Neuronal stem cell (in vitro differentiated cells): ENCODE measurements at places on chromosomes 3 and 15.

DNA sequence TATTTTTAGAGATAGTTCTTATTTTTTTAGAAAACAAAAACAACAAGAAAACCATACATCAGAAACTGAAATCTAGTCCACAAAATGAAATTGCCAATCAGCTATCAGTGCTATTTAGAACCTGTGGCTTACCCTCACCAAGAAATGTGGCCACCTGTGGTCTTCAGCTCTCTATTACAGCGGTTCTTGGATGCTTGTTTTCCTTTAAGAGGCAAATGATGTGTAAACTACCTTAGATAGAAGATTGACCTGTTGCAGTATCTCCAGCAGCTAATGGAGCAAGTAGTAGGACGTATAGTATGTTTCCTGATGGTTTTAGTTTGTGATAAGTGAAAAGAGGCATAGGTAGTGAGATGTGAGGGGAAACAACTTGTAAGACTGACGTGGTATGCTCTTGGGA lies 21.2 kb downstream of the TFG start:
- peaks cover 99% of the 10 kb centered on the region for H3K36me3 ChIP-seq
- DNase-seq, result no peak
- no peaks in the 10 kb centered on the region for H3K27me3 ChIP-seq
- H3K27ac ChIP-seq, result no peak overlapping the region
- no peaks in the 10 kb centered on the region for H3K4me1 ChIP-seq
- H3K4me3 ChIP-seq, result no peak overlapping the region

DNA sequence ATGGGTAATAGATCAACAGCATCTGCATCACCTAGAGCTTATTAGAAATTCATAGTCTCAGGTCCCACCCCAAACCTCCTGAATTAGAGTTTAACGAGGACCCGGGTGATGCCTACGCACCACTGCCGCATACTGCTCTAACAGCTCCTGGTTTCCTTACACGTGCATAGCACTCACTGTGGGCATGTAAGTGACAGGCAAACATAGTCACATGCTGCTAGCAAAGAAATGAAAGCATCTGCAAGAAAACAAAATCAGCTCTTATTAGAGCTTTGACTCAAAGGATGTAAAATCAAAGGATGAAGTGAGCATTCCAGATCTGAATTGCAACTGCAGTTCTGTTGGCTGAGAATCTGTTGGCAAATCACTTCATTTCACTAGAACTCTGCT lies 19.1 kb upstream of the RIOX2 start:
- no peak overlapping the region for H3K4me3 ChIP-seq
- no peak overlapping the region for H3K27ac ChIP-seq
- H3K27me3 ChIP-seq, result no peaks in the 10 kb centered on the region
- no peaks in the 10 kb centered on the region for H3K36me3 ChIP-seq
- DNase-seq, result no peak
- H3K4me1 ChIP-seq, result no peaks in the 10 kb centered on the region

DNA sequence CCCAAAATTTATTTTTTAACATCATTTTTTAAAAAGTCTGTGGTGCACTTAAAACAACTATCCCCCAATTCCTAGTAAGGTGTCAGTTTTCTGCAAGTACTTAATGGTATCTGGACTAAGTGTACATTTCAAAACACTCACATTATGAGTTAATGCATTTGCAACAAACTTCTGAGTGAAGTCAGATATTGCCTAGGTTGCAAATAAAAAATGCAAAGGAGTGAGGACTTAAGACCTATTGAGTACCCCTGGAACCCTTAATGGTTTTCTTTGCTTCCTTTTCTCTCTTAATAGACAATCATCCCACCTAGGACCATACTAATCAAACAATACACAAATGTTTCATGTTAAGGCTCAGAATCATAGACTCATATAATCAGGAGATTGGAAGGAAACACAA lies 1.8 kb upstream of the P2RY1 start:
- peaks cover 4% of the 10 kb centered on the region for H3K27me3 ChIP-seq
- H3K4me3 ChIP-seq, result no peak overlapping the region
- DNase-seq, result no peak
- peaks cover 4% of the 10 kb centered on the region for H3K4me1 ChIP-seq
- no peak overlapping the region for H3K27ac ChIP-seq

DNA sequence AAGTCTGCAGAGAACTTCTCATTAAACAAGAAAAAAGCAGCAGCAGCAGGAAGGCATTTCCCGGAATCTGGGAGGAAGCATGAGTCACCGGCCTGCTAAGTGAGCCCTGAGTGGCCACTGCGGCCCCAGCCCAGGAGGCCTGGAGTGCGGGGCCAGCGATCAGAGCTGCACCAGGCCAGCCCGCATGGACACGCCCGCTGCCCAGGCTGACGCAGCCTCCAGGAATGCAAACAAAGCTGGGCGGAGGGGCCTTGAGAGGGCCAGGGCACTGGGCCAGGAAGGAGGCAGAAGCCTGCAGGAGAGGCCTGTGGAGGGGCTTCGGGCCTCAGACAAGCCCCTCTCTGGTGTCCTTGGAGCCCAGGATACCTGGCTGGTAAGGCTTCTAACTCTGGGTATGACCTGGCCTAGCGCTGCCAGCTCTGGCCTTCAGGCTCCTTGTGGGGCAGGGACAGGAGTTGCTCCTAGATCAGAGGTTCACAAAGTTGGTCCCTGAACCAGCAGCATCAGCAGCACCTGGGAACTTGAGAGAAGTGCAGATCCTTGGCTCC lies 101.2 kb downstream of the SMAD6 start:
- H3K4me1 ChIP-seq, result peaks cover 27% of the 10 kb centered on the region
- H3K27me3 ChIP-seq, result no peaks in the 10 kb centered on the region
- no peaks in the 10 kb centered on the region for H3K36me3 ChIP-seq
- H3K27ac ChIP-seq, result peak overlapping the region; percentile 82
- peak; percentile 71 for DNase-seq
- H3K4me3 ChIP-seq, result no peak overlapping the region

DNA sequence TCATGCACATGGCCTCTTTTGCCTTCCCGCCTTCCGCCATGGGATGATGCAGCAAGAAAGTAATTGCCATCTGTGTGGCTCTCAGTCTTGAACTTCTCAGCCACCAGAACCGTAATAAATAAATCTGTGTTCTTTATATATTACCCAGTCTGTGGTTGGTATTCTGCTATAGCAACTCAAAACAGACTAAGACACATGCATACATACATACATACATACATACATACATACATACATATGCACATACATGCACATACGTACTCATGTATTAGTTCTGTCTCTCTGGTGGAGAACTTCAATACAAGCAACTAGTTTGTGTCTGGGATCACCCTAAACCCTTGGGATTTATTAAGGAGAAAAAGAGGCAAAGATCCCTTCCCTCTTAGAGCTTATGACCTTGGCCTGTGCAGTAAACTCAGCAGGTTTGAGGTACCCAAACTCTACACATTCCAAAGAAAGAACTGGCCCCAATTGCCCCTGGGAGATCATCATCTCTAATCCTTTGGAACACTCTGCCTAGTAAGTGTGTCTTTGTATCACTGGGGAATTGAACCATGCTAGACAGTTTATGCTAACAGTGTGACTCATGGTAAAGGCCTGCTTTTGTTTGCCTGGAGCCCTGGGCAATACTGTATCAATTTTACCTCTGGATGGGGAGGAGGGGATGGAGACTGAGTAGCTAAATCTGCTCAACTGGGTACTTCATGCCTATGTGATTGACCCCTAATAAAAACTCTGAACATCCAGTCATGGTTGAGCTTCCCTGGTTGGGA lies 115.6 kb upstream of the LMCD1 start:
- no peaks in the 10 kb centered on the region for H3K36me3 ChIP-seq
- no peaks in the 10 kb centered on the region for H3K4me1 ChIP-seq
- no peak overlapping the region for H3K4me3 ChIP-seq
- no peak for DNase-seq
- no peak overlapping the region for H3K27ac ChIP-seq
- H3K27me3 ChIP-seq, result no peaks in the 10 kb centered on the region

DNA sequence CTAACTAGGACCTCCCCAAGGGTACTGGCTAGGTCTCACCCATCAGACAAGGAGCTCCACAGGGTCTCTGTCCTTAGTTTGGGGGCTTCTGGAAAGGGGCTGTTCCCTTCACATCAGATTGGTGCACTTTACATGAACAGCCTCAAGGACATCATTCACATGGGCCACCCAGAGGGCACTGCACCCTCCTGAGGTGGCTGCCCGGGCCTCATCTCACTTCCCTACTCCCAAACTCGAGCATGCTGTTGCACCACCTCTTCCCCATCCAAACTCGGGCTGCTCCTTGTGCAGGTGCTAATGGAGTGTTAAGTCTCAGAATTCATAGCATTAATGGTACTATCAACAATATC lies 48.1 kb downstream of the RAB11A start:
- no peak overlapping the region for H3K4me3 ChIP-seq
- no peak overlapping the region for H3K27ac ChIP-seq
- no peaks in the 10 kb centered on the region for H3K27me3 ChIP-seq

DNA sequence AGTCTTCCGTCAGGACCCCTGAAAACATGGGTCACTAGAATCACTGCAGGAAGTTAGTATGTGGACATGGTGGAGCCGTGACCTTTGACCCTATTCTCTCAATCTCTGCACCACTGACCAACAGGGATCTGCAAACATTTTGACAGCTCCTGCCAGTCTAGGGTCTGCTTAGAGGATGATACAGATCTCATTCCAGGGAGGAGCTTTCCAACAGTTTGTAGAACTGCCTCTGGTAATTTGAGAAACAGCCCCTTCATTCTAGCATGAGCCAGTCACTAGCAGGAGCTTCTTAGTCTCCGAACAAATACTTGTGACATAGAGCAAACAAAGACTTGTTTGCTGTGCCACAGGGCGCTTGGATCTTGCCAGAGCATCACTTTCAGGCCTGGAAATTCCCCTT lies 270.3 kb upstream of the CFAP20DC start:
- H3K4me1 ChIP-seq, result peaks cover 15% of the 10 kb centered on the region
- no peaks in the 10 kb centered on the region for H3K27me3 ChIP-seq
- DNase-seq, result peak; percentile 37
- no peak overlapping the region for H3K4me3 ChIP-seq

- H3K4me3 ChIP-seq, result no peak overlapping the region
- H3K36me3 ChIP-seq, result no peaks in the 10 kb centered on the region
- no peaks in the 10 kb centered on the region for H3K4me1 ChIP-seq
- no peak for DNase-seq
- no peaks in the 10 kb centered on the region for H3K27me3 ChIP-seq
- no peak overlapping the region for H3K27ac ChIP-seq
Measured at GRCh38 chr3:155393316-155393715, 99.8 kb upstream of the STRIT1 start.

DNA sequence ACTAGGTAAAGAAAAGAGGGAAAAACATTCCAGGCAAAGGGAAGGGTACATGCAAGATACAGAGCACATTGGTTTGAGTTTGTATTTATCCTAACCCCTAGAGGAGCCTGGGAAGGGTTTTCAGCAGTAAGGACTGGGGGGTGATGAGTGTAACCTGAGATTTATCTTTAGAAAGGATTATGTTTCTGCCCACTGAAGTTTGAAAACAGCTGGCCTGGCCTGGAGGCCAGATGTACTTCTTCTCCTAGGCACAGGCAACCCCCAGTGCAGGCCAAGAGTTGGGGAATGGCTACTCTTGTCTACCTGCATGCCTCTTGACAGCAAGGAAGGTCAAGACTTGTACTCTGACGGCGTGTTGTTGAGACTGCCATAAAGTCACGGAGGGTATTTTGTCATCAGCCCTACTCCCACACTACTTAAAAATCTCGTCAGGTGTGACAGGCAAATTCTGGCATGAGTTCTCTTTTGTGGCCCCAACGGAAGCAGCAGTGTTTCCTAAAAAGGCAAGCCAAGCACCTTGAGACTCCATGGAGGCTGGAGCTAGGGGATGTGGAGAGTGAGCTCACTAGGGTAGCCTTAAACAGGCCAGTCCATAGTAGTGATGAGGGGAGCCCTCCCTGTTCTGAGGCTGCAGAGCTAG lies 241.5 kb upstream of the WNT5A start:
- no peak overlapping the region for H3K27ac ChIP-seq
- H3K4me1 ChIP-seq, result peaks cover 7% of the 10 kb centered on the region
- DNase-seq, result no peak
- H3K27me3 ChIP-seq, result no peaks in the 10 kb centered on the region

DNA sequence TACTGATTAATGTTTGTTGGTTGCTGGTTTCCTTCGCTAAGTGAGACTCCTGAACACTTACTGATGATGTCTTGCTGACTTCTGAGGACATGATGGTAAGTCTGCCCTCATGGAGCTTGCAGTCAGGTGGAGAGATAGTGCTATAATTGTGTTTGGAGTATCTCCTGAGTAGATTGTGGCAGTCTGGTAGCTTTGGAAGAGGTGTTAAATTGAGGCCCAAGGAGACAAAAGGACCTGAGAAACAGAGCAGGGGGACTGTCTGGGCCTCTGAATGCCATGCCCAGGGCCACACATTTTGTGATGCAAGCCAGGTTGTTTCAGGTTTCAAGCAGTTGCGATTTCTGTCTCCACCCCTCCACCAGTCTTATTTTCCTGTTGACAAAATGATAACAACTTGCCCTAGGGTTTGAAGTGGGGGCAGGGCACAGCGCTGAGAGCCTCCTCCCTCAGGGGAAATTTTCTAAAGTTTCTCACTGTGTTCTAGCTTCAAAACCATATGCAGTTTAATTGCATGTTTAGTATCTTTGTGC lies 16.7 kb downstream of the SMAD3 start:
- H3K4me3 ChIP-seq, result no peak overlapping the region
- H3K27me3 ChIP-seq, result no peaks in the 10 kb centered on the region
- DNase-seq, result no peak
- H3K27ac ChIP-seq, result no peak overlapping the region

GRCh38 chr15:51724199-51724598 lies 13.3 kb downstream of the LYSMD2 start:
- H3K36me3 ChIP-seq, result no peaks in the 10 kb centered on the region
- DNase-seq, result no peak
- peaks cover 2% of the 10 kb centered on the region for H3K4me1 ChIP-seq
- H3K27me3 ChIP-seq, result no peaks in the 10 kb centered on the region
- no peak overlapping the region for H3K4me3 ChIP-seq
- no peak overlapping the region for H3K27ac ChIP-seq

DNA sequence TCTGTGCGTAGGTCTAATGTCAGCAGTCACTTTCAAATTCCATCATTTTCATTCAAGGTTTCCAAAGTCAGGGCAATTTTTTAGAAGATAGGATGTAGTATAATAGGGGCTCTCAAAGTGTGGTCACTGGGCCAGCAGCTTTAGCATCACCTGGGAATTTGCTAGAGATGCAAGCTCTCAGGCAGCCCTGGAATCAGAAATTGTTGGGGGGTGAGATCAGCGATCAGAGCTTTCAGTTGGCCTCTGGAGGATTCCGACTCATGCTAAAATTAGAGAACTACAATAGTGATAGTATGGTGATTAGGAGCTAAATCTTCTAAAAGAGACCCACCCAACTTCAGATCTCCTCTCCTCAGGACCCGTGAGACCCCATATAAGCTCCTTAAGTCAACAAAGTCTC lies 2.4 kb upstream of the FRMD4B start:
- no peaks in the 10 kb centered on the region for H3K27me3 ChIP-seq
- no peaks in the 10 kb centered on the region for H3K36me3 ChIP-seq
- H3K4me3 ChIP-seq, result no peak overlapping the region
- DNase-seq, result no peak
- no peak overlapping the region for H3K27ac ChIP-seq

DNA sequence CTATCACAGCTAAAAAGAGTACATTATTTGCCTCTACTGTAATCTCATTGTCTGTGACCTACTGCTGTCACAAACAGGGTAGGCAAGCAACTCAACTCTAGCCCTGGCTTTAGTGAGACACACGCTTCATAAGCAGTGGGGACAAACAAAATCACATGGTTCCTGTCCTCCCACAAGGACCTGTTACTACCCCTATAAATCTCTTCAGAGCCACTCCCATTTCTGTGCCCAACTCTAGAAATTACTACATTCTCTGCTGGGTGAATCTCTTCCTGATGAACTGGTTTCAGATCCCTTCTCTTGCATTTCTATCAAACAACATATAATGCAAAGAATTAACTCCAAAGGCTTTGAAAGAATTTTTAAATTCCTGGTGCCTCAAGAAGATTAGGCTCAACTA lies 117.3 kb downstream of the DMXL2 start:
- H3K4me3 ChIP-seq, result no peak overlapping the region
- no peaks in the 10 kb centered on the region for H3K4me1 ChIP-seq
- no peak overlapping the region for H3K27ac ChIP-seq
- no peaks in the 10 kb centered on the region for H3K27me3 ChIP-seq
